ENCODE measurements at places on chromosomes 11 and 22. TPM values are rescaled to one million over a fixed set of nuclear protein-coding genes. Genes with fewer than 3 reads are reported as not detected.

The USH1C gene
- total RNA-seq: not detected

DNA sequence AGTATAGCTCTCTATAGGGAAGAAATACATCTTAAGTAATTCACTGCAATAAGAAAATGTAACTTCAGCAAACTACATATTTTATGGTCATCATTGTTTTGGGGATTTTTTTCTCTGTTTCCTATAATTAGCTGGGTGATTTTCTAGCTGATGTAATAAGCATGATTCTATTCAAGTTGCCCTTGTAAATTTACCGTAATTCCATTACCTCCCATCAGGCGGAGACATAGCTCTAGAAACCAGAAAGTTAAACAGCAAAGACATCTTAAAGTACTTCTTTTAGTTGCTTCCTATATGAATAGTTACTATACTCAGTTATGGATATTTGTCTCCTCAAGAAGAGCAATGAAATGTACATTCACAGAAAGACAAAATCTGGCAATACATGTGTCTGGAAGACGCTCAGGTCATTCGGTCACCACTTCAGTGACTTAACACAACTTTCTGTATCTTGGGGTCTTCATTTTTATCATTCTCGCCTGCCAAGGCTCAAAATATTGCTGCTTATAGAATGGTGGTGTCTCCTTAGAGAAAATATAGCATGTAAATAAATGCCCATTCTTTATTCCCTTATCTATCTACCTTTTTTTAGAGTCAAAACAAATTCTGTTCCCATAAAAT is 239.9 kb upstream of the ZC3H12C start:
- DNase-seq: peak; percentile 74

GRCh38 chr11:46222490-46223251 is 54.8 kb upstream of the CREB3L1 start:
- no peak for DNase-seq

- no peak for DNase-seq
Measured at GRCh38 chr11:129289350-129290040, 86.2 kb upstream of the BARX2 start.

The CACNA1I gene
- total RNA-seq: 0.23 TPM

The MIAT gene
- 0.33 TPM for total RNA-seq

DNA sequence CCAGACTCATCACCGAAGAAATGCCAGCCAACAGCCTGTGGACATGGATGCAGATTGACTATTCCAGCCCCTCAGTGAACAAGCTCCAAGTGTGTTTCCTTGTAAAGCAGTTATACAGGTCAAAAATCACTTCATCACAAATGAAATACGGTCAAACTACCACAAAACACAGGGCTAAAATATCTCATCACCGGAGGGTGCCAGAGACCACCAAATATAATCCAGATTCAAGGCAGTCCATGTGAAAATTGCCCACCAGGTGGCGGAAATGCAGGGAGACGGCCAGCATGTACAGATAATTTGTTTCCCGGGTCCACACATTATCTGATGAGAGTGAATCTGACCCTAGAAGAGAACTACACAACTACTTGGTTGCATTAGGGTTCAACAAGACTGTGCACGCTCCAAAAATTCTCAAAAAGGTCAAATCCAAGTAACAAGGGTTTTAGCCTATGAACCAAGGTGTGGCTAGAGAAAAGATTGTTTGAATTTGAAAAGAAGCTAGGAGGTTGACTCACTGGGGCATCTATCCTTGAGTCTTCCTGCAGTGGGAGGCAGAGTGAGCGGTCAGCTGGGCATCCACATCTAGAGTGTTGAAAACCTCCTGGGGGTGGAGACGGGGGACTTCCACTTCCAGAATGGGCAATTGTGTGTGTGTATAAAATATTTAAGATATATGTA is 71.7 kb downstream of the IGLL5 start:
- DNase-seq: no peak

DNA sequence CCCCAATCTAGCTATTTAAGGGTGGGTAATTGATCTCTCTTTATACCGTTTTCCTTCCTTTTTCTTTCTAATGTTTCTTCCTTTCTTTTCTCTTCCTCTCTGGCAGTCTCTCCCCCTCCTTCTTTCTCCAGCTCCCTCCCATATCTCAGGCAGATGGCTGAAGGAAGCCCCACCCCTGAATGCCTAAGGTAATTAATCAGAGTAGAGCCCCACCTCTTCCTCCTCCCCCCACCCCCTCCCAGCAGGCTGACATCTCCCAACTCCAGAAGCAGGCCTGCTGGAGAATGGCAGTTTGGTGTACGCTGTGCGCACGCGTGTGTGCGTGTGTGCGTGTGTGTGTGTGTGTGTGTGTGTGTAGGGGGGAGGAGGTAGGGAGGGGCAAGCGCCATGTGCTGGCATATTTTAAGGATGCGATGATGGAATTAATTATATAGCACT is 122.6 kb downstream of the APOL5 start:
- DNase-seq: peak; percentile 84

The LGALS12 gene
- not detected for total RNA-seq

The ARHGAP8 gene
- 9.2 TPM for total RNA-seq

DNA sequence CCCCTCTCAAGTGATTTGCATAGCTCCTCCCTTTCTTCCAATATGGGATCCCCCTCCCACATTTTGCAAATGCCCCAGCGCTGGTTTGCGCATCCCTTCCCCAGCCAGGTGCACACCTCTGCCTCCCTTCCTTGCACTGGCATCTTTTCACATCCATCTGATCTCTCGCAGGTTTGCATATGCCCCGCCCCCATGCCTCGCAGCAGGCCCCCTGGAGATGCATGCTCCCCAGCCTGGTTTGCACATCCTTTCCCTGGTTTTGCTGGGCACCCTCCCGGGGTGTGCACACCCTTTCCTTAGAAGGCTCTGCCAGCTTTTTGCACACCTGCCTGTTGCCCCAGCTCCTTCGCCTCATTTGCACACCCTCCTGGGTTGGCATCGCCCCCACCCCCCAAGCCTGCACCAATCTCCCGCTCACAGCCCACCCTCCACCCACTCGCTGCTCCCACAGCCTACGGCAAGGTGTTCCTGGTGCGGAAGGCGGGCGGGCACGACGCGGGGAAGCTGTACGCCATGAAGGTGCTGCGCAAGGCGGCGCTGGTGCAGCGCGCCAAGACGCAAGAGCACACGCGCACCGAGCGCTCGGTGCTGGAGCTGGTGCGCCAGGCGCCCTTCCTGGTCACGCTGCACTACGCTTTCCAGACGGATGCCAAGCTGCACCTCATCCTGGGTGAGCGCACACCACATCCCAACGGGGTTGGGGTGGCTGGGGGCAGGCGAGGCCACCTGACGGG is 917 bp downstream of the RPS6KA4 start:
- DNase-seq: no peak

DNA sequence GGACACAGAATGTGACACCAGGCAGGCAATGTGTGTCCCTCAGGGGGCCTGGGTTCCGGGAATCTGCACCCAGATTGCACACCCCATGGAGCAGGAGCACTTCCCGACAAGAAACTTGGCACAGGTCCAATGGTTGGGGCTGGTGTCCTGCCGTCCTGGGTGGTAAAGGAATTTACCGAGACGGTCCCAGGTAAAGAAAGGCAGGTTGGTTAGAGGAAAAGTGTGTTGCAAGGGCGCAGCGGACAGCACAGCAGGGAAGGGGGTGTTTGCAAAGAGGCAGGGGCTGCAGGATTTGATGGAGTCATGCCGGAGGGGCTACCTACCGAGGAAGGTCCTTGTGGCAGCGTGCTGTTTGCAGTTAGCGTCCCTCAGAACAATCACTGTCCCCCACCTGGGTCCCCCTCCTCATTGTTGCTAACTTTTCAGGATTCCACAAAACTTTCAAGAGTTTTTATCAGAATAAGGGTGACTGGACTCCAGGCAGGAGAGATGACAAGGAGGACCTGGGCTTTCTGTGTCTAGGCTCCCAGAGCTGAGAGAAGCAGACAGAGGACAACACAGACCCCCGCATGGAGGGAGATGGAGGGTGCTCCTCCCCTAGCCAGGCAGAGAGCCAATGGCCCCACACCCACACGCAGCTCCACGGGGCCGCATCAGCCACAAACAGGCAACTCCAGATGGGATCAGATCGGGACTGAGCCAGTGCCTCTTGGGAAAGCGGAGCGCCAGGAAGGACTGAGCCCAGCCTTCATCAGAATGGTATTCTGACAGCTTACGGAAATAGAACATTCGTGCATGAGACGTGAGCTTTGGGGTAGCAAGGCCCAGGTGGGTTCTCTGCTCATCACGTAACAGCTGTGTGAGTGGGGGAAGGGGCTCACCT is 1423.9 kb downstream of the BRD1 start:
- no peak for DNase-seq

The PITPNM1 gene
- total RNA-seq: 70.4 TPM

DNA sequence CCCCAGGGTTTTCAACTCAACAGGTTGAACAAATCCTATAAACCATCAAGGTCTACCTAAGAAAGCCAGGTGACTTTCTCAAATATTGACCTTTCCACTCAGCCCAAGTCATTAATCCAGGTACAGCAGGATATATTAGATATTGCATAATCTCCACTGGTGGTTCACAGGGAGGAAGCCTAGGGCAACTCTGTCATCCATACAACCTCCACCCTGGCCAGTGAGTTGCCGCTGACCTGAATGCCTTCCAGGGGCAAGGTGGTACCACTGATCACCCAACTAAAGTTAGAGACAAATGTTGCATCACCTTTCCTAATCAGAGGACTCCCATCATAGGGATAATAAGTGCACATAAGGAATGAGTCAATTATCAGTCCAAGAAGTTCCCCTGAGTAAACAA is 22.9 kb downstream of the GUCD1 start:
- no peak for DNase-seq

GRCh38 chr22:46538814-46539160 is 1.4 kb upstream of the CELSR1 start:
- no peak for DNase-seq

GRCh38 chr11:75966537-75967287 is 151.7 kb downstream of the UVRAG start:
- DNase-seq: peak; percentile 10

- no peak for DNase-seq
Measured at GRCh38 chr11:27949951-27950738, 157.8 kb downstream of the KIF18A start.

The ZNF280B gene
- total RNA-seq: 0.10 TPM
